ENCODE measurements at places on chromosomes 6 and 20.

- peak; percentile 64 for DNase-seq
Observed at GRCh38 chr20:35269055-35269781, 8.7 kb downstream of the MMP24OS start.

GRCh38 chr20:44703956-44704488, 11.1 kb upstream of the CCN5 start:
- DNase-seq = no peak

DNA sequence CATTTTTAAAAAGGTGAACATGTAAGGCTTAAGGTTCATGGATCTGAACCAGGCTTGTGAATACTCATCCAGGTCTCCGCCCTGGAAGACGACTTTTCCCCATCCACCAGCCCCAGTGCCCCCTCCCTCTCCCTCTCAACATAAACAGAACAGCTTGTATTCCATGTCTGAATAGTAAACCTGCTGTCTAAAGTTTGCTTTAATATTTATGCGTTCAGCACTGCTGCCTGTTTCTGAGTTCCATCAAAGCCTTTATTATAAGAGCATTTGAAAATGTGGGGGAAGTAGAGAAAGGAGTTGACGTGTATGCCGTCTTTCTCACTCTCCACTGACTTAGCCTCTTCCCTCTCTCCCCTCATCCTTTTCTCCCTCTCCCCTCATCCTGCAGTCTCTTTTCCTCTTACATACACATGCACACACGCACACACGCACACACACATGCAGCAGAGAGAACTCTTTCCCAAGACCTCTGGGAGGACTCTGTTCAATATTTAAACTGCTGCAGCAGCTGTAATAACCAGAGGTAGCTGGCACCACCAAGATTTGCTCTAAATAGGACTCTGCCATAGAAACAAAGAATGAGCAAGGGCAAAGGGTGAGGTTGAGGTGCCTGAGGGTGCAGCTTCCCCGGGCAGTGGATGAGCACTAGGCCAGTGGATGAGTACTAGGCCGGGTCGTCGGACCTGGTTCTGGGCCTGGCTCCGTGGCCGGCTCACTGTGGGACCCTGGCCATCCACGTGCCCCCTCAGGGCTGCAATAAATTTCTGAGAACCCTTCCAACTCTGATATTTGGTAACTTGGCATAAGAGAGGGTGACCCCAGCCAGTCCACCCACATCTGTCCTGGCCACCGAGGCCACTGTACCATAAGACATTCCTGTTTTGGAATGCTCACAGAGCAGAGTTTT, 35.4 kb upstream of the VSTM2L start:
- no peak for DNase-seq

DNA sequence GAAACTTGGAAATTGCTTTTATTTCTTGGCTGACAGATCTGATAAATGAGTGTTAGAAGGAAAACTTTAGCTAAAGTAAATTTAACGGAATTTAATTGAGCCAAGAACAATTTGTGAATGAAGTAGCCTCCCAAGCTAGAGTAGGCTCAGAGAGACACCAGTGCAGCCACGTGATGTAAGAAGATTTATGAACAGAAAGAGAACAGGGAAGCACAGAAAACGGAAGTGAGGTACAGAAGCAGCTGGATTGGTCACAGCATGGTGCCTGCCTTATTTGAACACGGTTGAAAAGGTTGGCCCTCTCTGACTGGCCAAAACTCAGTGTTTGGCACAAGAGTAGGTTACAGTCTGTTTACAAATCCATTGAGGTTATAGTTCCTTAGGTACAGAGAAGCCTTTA, 29.5 kb upstream of the IFNGR1 start:
- DNase-seq = no peak

- DNase-seq = no peak
Observed at GRCh38 chr20:9989066-9989724, 45.6 kb upstream of the ANKEF1 start.

All from activated naive CD4-positive, alpha-beta T cell treated with anti-CD3 and anti-CD28 coated beads for 36 hours (primary cell).